ENCODE measurements at places on chromosomes 16 and 17.

GRCh38 chr17:35614810-35615209 is 27.7 kb downstream of the AP2B1 start:
- no peak for DNase-seq

DNA sequence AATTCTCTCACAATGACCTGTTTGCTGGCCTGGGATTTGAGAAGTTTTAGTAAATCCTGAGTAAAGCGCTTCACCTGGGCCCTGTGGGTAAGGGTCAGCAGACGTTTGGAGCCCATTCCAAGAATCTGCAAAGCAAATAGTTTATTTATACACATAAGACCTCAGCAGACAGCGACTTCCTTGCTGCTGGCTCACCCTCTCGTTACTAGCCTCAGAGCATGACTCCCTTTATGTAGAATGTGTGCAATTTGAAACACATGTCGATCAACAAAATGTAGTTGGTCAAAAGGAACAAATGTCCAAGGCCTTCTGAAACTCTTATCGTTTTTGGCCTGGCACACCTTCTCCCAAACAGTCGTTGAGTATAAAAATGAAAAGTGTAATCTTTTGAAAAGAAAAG is 31.3 kb downstream of the MARF1 start:
- no peak for DNase-seq

DNA sequence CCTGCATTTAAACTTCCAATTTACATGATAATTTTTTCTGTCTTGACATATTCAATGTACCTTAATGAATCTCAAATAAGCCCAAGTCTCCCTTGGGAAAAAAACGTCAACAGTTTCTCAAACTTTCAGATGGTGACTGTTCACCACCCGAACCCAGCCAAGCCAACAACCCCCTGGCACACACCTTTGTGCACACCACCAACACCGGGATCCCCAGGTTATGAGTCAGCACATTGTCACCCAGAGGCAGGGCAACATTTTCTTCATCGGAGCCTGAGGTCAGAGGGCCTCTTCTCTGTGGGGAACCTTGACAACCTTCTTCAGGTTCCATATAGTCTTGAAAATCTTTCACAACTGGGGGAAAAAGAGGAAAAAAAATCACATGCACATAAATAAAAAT is 15.5 kb downstream of the DYNC1LI2 start:
- no peak for DNase-seq

GRCh38 chr17:1789936-1790335 is 28.1 kb downstream of the SERPINF1 start:
- DNase-seq: no peak

GRCh38 chr17:81120149-81120484 is 45.2 kb upstream of the PVALEF start:
- no peak for DNase-seq

DNA sequence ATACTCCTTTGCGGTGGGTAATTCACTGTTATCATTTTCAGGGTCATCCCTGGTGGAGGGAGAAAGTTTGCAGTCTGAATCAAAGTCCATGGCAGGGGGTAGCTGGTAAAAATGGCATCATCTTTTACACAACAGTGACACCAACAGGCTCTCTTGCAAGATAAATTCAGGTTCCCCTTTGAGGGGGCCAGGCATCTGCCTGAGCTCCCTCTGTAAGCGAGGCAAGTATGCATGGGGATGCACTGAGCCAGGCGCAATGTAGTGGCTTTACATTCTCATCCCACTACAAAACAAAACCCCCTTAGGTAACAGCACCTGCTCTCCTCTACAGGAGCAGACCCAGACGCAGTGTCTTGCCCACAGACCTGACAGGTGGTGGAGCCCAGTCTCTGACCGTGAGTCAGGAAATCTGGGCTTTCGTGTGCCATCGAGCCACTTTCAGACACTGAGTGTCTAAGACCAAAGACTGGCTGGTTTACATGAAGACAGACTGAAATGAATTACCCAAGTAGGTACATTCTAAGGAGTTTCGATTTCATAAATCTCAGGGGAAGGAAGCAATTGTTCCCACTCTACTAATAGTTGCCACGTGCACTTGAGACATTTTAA is 17.7 kb downstream of the LITAFD start:
- DNase-seq: no peak

GRCh38 chr17:45364531-45365390 is 47.9 kb upstream of the MAP3K14 start:
- no peak for DNase-seq

DNA sequence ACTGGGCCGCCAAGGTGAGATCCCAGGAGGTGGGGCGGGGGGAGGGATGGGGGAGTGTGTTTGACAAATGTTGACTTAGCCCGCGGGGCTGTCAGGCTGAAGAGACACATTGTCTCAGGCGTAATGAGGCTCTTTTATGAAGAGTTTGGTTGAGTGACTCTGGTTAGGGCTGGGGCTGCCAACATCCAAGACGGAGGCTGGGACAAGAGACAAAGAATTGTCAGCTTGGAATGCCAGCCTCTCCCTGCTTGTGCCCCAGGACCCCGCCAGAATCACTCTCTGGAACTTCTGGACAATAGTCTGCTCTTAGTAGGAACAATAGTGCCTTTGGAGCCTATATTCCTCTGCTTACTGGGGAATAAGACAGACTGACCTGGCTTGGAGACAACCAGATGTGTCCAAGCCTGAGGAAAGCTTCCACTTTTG is 24.0 kb downstream of the PCTP start:
- no peak for DNase-seq

DNA sequence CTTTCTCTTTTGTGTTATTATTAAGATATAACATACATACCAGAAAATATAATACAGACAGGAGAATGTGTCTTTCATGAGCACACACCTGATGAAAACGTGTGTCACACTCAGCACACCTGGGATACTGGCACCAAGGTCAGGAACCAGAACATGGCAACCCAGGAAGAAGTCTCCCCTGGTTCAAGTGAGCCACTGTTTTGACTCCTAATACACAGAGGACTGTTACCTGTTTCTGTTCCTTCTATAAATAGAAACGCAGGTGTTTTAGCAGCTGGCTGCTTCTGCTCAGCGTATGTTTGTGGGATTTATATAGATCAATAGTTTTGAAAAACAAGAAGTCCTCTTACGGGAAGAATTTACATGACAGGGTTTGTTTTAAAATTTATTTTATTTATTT is 3.5 kb downstream of the SEC14L1 start:
- no peak for DNase-seq

DNA sequence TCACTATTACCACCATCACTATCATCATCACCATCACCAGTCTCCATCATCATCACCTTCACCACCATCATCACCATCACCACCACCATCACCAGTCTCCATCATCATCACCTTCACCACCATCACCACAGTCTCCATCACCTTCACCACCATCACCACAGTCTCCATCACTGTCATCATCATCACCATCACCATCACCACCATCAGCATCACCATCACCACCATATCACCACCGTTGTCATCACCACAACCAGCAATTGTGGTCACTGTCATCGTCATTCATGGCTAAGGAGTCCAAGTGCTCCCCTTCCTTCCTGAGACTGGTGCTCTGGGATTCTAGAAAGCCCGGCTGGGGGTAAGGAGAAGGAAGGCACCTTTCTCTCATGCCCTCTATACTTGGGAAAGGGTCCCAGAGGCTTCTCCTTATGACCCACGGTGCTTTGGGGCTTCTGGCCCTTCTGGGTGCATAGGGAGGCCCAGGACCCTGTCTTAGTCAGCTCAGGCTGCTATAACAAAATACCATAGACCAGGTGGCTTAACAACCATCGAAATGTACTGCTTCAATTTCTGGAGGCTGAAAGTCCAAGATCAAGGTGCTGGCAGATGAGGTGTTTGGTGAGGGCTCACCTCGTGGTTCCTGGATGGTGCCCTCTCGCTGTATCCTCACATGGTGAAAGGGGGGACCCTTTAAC is 93.4 kb upstream of the GSE1 start:
- DNase-seq: no peak

DNA sequence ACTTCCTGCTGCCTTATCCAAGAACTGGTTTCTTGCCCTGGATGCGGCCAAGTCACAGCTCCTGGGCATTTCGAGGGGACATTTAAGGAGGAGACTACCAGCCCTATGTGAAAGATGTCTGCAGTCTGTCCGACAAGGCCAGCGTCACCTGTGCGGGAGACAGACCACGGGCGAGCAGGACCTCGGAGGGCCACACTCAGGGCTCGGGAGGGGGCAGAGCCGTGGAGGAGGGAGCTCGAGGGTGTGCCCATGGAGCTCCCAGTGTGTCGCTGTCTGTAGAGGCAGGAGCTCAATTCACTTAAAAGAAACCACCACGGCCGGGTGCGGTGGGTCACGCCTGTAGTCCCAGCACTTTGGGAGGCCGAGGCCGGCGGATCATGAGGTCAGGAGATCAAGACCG is 33.3 kb downstream of the CBFA2T3 start:
- no peak for DNase-seq

- DNase-seq: peak; percentile 85
These were observed 2.4 kb upstream of the BCKDK start for GRCh38 chr16:31105677-31106213.

- DNase-seq: no peak
These were observed 147.1 kb downstream of the RPTOR start for GRCh38 chr17:80691784-80692183.

DNA sequence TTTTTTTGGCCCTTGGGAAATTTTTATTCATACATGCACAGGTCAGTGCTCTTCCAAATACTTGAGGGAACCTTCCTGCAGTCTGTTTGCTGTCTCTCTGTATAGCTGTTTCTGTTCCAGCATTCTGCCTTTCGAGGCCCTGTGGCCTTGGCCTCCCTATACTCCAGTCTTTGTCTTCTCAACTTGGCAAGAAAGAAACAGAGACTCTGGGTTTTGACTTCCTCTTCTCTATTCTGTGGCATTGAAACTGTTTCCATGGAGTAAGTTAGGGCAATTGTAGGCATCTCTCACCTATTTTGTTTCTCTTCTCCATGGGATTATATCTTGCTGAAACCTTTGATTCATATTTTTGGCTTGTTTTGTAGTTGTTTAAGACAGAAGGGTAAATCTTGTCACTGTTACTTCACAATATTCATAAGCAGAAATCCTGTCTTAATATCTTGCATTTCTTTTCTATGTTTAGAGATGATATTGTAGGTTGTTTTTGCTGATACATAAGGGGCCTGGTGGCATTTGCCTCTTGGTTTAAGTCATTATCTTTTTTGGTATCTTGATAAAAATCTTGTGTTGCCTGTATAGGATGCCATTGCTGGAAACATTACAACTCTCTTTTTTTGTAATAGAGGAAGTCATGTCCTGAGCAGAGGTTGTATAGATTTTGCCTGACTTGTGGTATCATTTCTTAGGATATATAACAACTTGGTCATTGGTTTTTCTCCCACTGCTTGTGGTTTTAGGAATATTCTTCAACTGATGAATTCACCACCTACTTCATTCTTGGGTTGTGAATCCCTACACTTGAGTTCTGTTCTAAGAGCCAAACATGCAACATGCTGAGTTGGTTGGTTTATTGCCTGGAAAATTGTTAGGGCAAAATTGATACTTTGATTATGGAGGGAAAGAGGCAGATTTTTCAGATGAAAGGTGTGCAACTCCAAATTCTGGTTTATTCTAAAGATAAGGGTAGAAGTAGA is 168.6 kb downstream of the FTO start:
- no peak for DNase-seq

- DNase-seq: no peak
These were observed 20.1 kb downstream of the PKD1 start for GRCh38 chr16:2115591-2115973.

DNA sequence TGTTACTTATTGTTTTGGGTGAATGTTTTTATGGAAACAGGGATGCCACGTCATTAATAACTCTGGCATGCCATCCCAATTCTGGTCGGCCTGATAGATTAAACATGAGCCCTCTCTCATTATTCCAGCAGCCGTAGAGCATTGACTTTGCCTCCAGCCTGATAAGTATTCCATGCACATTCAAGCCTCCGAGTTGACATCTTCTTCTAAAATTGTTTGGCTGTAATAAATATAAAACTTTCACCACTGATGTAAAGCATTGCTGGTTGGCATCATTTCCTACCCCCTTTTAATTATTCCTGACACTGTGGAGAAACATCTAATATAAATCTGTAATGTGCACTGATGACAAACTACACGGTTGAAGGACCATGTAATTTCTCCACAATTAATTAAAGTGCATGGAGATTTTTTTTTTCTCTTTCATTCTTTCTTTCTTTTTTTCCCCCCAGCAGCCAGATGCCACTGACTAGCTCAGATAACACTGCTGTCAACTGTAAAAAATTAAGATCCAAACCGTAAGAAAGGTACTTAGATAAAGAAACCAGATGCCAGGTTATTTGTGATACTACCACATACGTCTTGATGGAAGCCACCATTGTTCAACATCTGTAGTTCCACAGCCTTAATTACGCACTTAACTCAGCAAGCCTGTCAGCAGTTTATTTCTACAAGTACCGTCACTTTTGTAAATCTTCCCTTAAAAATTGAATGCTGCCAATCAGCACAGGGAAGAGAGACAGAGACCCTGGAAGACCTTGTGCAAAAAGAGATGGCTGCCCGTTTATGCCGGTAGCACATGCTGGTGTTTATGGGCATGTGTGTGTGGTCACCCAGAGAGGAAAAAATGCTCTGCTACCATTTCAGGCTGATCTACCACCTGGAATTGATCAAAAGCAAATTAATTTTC is 237.7 kb downstream of the IRX3 start:
- DNase-seq: no peak

DNA sequence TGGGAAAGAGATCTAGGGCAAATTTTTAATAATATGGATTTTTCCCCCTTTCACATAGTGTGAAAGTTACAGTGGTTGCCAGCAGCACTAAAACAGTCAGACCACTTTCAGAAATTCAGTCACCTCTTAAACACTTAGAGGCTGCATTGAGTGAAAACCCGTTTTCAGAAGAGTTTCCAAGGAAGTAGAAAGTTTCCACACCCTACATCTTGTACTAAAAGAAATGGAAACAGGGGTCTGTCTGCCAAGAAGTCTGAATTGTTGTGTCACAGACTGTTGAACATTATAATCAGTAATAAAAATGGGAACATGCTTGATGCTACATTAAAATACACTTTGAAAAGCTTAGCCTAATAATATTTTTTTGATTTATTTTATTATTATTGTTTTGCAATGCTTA is 278.9 kb upstream of the KCNJ16 start:
- no peak for DNase-seq

GRCh38 chr16:87945351-87946042 is 5.7 kb upstream of the BANP start:
- peak; percentile 94 for DNase-seq

GRCh38 chr17:15659236-15659635 is 24.9 kb downstream of the TRIM16 start:
- DNase-seq: no peak

- peak; percentile 33 for DNase-seq
These were observed 5.0 kb upstream of the ADGRG1 start for GRCh38 chr16:57623251-57624043.

GRCh38 chr16:65117811-65118448 is 3.9 kb downstream of the CDH11 start:
- DNase-seq: peak; percentile 69

All from small intestine (tissue), 16 donors.